ENCODE measurements at places on chromosomes 1 and 21.

GRCh38 chr1:38344716-38345115 lies 298.1 kb upstream of the POU3F1 start:
- no peak for DNase-seq

GRCh38 chr1:15282810-15283474 lies 35.9 kb downstream of the FHAD1 start:
- DNase-seq = no peak

DNA sequence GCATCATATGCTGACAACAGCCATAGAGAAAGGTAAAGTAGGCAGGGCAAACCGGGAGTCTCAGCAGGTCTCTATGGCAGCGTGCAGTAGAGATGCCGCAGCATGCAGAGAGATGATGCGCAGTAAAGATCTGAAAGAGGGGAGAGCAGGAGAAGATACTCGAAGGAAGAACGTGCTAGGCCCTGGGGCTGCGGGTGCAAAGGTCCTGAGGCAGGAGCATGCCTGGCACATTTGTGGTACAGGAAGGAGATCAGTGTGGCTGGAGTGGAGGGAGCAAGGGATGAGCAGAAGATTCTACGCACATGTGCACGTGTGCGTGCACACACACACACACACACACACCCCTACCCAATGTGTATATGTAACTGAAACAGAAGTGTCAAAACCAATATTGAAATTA lies 45.0 kb downstream of the ARHGEF10L start:
- no peak for DNase-seq

GRCh38 chr1:231395998-231396390 lies 26.1 kb downstream of the EGLN1 start:
- no peak for DNase-seq

DNA sequence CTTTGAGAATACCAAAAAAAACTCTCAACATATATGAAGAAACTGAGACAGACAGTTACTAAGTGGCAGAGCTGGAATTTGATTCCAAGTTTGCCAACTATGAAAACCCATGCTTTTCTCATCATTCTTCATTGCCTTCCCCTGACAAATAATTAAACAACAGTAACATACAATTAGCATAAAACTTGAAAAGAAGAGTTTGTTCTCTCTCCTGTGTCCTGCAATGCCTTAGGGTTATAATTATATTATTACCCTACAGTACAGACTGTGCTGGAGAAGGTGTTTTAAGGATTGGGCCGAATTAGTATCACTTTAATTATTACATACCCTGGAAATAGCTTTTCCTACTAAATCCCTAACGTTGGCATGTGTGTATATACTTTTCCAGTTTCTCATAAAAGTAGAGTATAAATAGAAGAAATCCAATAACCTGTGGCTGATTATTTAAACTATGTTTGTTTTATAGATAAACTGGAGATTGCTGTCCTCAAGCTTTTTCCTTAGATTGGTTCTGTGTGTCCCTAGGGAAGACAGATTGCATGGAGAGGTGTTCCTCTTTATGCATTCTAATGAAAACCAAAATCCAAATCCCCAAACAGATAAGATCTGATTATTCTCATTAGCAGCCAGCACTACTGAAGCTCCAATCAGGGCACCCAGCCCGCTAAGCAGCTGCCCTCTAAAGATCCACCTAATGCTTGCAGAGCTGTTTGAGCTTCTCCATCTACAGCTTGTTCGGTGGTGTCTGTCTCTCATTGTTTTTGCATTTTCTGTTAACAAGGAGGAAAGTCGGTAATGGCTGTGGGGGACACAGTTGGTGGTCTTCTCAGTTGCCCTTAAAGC lies 156.3 kb downstream of the TM2D1 start:
- DNase-seq = no peak

All from HL-60 (cell line).